ENCODE measurements at places on chromosomes 3 and 15.

- no peak for DNase-seq
Observed at GRCh38 chr15:63195569-63196015, 6.2 kb downstream of the RAB8B start.

DNA sequence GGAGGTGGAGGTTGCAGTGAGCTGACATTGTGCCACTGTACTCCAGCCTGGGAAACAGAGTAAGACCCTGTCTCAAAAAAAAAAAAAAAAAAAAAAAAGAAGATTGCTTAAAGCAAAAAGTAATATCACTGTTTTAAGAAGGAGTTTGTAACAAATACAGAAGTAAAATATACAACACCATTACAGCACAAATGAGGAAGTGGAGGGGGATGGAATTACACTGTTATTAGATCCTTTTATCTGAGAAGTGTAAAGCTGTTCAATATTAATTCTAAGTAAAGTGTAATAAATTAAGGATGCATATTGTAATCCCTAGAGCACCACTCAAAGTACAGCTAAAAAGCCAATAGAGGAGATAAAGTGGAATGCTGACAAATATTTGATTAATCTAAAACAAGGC, 47.0 kb upstream of the SNRPA1 start:
- DNase-seq, result no peak

DNA sequence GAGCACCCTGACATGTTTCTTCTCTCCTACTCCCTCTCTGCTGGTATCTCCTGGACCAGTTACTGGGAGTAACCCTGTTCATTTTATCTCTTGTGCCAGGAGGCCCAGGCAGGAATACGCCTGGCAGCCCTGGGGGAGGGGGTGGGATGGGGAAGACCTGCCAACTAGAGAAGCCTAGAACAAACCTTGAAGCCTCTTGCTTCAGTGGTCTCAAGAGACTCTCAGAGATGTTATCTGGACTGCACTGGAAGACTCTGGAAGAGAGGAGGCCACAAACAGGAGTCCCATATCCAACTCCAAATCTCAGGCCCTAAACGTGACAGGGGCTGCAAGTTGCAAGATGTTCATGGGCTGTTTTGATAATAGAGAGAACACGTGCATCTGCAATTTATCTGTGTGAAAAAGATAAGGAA, at the start of gene EPB42:
EPB42 (minus strand) TSS at position 28 of the 413 bp plus-strand sequence. CDS start 193 bp downstream, outside the sequence.
- DNase-seq, result no peak

DNA sequence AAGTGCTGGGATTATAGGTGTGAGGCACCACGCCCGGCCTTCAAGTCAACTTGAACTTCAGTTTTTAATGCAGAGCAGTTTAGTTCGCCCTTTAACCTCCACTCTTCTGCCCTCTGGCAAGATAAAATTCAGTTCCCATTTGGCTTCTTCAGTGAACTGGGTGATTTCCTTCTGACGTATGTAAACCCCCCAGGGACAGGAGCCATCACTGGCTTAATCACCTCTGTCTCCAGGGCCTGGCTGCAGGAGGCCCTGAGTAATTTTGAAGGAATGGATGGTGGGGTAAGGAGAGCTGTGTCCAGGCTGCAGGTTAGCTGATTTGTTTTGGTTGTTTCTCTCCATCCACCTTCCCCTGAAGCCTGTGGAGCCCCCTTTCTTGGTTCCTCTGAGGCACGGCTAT, 11.9 kb downstream of the MCM2 start:
- no peak for DNase-seq

GRCh38 chr3:110790631-110791030, 281.0 kb upstream of the NECTIN3 start:
- DNase-seq, result no peak

- no peak for DNase-seq
Observed at GRCh38 chr3:58564456-58565160, 12.6 kb downstream of the FAM107A start.

DNA sequence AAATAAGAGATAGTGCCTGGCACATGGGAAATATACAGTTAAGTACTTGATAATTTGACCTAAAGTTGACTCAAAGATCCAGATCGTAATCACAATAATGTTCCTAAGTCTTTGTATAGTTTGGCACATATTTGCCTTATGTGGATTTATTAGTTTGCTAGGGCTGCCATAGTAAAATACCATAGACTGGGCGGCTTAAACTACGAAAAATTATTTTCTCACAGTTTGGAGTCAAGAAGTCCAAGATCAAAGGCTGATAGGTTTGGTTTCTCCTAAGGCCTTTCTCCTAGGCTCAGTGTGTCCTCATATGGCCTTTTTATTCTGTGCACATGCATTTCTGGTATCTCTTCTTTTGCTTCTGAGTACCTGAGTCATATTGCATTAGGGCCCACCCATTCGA, 453.7 kb downstream of the NAALADL2 start:
- DNase-seq, result no peak

- no peak for DNase-seq
Observed at GRCh38 chr3:57078635-57079473, 18.4 kb downstream of the SPATA12 start.

- DNase-seq, result no peak
Observed at GRCh38 chr3:76943671-76944070, 96.2 kb upstream of the ROBO2 start.

GRCh38 chr3:185934767-185935464, 2.9 kb downstream of the TRA2B start:
- DNase-seq, result no peak

DNA sequence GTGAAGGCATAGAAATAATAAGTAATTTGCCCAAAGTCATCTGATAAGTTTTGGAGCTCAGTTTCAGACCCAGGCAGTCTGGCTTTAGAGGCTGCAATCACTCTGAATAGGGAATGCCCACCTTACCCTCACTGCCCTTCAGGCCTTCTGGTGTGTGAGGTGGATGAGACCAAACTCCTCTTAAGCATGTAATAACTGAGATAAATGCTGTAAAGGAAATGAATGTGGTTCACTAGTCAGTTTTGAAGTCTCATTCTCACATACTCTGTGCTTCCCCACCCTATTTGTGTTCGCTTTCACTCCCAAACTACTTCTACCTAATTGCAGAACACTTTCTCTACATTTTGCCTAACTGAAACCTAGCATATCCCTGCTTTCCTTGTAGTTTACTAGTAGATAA, 144.1 kb downstream of the FILIP1L start:
- no peak for DNase-seq

DNA sequence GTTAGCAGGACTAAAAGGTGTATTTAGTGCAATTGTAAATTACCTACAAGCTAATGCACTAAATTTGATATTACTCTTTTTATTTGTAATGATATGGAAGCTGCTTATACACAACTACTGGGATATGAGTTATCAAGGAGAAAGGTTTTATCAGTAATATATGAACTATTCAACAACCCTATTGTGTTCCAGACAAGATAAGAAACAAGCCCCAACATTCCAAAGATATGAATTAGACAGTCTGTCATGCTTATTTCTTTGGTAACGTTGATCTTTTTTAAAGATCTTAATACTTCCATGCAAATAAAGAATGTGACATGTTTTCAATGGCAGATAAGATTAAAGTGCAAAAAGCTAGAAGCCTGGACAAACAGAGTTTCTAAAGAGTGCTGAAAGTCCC, 314.0 kb upstream of the THBS1 start:
- no peak for DNase-seq

- DNase-seq, result no peak
Observed at GRCh38 chr3:54871867-54872266, 56.0 kb downstream of the LRTM1 start.

GRCh38 chr15:72836676-72837330, 53.2 kb upstream of the ADPGK start:
- no peak for DNase-seq

DNA sequence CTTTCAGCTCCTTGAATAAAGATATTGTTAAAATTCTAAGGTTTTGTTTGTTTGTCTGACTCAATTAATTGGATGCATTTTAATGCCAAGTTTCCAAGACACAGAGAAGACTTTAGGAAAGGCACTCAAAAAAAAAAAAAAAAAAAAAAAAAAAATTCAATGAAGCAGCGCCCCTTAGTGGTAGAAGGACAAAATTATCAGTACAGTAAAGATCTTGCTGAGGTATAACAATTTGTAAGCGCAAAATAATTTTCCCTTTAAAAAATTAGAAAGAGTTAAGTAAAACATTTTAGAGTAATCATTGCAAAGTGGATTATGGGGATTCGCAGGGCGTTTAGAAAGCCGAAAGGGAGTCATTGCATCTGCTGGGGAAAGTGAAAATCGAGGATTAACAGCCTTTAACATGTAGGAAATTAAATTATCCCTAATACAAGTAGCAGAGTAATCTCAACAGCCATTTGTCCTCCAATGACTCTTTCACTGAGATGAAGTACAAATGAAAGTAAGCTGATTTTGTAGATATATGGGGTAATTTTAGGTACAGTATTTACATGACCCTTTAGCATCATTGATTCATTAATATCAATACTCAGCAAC, 5.8 kb upstream of the DIS3L start:
- DNase-seq, result no peak

DNA sequence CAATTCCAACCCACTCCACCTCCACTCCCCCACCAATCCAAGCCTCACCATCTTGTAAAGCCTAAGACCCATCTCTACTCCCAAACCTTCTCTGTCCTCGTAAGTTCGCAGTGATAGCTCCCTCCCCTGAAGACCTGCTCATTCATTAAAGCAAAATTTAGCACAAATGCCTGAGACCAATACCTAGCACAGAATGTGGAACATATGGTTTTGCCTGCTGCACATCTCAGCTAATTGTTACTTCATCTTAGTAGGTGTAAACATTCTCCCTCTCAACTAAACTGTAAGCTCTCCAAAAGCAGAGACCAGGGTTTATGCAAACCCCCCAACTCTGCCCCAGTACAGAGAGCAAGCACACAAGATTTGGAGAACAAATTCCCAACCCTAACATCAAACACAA, 20.5 kb downstream of the DCLK3 start:
- no peak for DNase-seq

DNA sequence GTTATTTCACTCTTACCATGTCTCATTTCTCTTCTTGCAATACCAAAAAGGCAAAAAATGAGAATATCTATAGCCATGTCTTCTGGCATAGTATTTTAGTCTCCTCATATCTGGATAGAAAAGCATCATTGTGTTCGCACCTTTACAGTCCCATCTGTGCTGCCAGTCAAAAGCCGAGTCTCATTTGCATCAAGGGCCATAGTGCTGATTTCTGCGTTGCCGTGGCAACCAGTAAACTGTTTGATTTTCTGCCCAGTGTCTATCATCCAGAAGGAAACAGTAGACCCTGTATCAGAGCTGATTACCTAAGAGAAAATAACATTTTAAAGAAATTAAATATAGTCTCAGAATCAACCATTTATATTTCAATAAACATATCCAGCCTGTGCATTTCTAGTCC, 86.1 kb upstream of the SERPINI2 start:
- DNase-seq, result no peak

- no peak for DNase-seq
Observed at GRCh38 chr15:71730277-71731144, 79.8 kb upstream of the NR2E3 start.

DNA sequence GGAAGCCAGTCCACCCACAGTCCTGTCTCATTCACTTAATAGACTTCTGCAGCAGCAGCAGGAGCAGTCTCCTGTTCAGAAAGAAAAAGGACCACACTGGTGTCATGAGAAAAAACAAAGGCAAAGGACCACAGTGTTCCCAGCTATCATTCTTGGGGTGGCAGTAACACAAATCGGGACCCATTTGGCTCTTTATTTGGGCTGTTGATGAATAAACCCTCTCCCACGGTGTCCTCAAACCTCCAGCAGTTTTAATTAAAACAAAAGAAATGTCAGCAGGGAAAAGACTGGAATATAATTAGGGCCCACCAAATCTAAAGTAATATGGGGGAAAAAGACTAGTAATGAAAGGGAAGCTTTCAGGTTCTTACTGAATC, 210.5 kb upstream of the SLC2A2 start:
- DNase-seq, result no peak

GRCh38 chr3:15794842-15795650, 2.7 kb downstream of the ANKRD28 start:
- DNase-seq, result no peak

DNA sequence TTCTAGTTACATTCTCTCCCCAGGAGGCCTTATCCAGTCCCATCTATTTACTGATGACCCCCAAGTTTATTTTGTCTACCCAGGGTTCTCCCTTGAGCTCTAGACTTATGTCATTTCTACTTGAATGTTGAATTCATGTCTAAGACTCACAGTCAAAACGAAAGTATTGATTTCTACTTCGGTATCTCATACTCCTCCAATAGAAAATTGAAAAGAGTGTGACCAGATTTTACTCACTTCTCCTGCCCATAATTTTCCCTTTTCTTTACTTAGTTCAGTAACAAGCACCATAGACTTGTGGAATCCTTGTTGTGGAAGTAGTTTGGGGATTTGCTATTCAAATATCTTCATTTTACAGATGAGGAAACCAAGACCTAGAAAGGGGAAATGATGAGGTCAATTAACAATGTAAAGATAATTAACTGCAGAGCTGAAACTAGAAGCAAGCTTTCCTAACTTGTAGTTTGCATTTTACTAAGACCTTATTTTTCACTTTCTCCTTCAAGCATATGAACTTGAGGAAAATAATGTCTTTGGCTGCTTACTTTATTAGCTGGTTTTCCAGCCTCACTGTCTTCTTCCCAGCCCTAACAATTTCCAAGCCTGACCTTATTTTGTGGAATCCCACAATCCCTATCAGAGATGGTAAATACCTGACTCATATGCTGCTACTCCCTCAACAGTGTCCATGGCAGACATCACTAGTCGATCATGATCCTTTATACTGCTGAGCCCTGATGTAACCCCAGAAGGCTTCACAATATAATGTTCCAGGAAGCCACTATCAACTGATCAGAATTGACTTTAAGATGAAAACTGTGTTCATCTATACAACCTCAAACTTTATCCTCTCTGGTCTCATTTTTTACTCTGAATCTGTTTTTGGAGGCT, 123.9 kb upstream of the AGBL1 start:
- DNase-seq, result no peak

DNA sequence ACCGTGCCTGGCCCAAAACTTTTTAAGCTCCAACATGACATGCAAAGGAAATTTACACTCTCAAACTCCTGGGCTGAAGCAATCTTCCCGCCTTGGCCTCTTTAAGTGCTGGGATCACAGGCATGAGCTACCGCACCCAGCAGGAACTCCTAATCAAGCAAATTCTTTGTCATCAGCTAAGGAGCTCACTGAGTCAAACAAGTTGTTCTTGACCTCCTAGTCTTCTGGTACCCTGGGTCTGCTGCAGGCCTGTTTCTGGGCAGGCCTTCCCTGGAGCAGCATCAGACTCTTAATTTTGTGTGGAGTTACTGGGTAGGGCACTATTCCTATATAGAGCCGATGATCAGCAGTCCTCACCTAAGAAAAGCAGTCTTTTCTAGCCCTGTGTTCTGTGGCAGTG, 68.4 kb upstream of the FLNB start:
- no peak for DNase-seq

DNA sequence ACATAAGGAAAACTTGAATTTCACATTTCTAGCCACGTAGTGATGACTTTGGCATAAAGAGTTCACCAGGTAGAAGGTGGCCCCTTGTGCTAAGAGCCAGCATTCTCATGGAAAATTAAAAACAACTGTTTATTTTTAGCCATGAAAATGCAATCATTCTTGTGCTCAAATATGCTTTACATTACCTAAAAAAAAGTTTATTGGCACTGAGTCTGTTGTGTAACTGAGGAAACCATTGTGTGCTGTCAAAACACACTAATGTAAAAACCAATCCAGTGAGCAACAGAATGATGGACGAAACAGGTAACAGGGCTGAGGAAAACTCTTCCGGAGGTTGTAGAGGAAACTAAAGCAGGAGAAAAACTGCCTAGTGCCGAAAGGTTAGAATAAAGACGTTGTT, 287.0 kb upstream of the TMC3 start:
- DNase-seq, result no peak
